Left ventricle myocardium inferior (tissue), 1 donor: ENCODE measurements at places on chromosomes 3 and 15. TPM values are rescaled to one million over a fixed set of nuclear protein-coding genes. Genes with fewer than 3 reads are reported as not detected.
A peak's percentile ranks its signal among the peaks of the same experiment; 100 is the strongest.

Gene CCDC191
- total RNA-seq: 0.77 TPM

Gene EIF1B
- 416 TPM for total RNA-seq

Gene KY
- 12.1 TPM for total RNA-seq

Gene PDHB
- 195 TPM for total RNA-seq

Gene PHLDB2
- total RNA-seq: 89.3 TPM

Gene CHRNB4
- total RNA-seq: not detected

GRCh38 chr15:62781081-62781497 lies 261.5 kb upstream of the TPM1 start:
- no peak for DNase-seq

GRCh38 chr3:109643590-109643989 lies 306.2 kb upstream of the DPPA4 start:
- DNase-seq: no peak

DNA sequence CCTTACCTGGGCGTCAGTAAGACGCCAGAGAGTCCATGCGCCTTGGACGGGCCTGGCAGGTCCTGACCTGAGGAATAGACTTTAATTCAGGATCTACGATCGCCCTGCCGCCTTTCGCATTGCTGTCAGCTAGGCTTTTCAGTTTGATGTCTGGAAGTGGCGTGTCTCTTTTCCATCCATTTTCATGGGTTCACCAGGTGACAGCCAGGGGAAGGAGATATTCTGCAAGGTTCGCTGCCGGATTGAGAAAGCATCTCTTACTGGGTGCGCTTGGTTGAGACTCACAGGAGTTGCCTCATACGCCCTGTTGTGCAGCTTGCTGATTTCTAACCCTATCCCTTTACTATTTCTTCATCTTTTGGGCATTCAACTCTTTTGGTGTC lies 7.4 kb downstream of the EPHA3 start:
- no peak for DNase-seq

DNA sequence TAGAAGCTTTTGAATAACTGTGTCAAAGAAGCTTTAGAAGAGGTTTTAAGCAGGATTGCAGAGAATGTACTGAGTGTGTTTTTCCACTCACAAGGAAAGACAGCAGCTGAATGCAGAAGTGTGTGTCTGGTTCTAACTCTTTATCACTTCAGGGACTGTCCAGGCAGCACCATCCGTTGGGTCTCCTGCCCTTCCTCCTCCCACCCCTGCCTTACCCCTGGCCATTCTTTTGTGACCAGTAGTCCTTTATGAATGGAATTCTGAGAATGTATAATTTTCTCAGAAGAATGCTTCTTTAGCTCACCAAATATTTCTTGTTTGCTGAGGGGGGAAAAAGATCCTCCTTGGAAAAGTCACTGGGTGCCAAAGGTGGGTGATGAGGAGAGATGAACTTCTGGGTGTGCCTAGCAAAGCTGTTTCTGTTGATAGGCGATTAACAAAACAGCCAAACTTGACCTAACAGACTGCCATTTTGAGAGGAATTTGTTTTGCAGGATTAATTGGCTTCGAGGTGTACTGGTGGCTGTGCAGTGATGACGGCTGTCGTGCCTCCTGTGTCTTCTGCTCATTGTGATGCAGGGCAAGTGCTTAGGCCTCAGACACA lies 70.9 kb downstream of the IGF1R start:
- DNase-seq: no peak

DNA sequence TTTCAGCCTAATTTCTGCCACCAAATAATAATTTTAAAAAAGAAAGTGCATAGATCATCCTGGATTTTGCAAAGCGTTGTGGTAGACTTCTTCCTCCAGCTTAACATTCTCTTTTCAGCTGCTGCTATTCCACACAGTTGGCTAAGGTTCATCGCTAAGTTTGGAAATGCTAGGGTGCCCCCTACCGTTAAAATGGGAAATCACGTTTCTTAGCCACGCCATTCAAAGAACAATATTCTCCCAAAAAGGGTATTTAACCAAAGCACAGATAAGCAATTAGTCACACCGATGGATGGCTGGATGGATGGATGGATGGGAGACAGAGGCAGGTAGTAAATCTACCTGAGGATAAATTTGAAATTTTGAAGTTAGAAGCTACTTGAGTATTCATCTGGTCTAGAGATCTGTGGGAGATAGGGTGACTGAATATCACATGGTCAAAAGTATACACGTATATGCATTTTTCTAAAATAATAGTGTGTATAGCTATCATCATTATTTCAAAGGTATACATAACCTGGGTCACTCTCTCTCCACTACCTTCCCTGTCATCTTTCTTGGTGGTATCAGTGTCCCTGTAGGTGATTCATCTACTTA lies 67.2 kb downstream of the EFHB start:
- no peak for DNase-seq

GRCh38 chr3:11476735-11477144 lies 167.0 kb downstream of the VGLL4 start:
- DNase-seq: no peak

- DNase-seq: no peak
Observed at GRCh38 chr15:40958723-40959122, 5.5 kb downstream of the CHAC1 start.

DNA sequence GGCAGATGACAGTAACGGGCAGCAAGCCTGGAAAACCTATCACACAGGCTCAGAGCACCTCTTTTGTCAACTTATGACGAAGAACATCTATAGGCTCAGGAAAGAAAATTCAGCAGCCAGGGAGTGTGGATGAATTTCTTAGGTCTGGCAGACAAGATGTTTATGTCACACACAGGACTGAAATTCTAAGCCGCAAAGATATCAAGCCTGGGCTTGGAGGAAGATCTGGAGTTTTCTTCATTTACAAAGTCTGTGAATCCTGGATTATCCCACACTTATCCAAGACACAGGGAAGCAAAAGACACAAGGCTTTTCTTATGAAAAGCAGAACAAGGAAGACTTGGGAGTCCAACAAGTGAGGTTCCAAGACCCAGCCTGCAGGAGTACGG lies 23.4 kb upstream of the CHCHD6 start:
- no peak for DNase-seq

DNA sequence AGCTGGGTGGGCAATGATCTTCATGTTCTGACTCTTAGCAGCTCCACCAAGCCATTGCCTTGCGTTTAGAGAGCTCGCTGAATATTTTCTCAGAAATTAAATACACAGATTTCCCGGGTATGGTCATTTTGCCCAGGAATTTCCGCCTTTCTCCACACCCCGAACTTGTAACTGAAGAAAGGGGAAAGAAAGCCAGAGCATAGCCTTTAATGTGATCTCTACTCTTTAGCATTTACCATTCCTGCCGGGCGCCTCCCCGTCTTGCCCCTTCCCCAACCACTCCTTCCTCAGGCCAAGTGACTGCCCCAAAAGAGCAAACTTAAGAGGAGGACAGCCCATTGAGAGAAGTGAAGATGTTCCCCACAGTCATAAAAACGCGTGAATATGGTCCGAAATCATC lies 53.1 kb downstream of the LMCD1 start:
- no peak for DNase-seq

- no peak for DNase-seq
Observed at GRCh38 chr3:104388619-104389018, 978.1 kb upstream of the ALCAM start.

DNA sequence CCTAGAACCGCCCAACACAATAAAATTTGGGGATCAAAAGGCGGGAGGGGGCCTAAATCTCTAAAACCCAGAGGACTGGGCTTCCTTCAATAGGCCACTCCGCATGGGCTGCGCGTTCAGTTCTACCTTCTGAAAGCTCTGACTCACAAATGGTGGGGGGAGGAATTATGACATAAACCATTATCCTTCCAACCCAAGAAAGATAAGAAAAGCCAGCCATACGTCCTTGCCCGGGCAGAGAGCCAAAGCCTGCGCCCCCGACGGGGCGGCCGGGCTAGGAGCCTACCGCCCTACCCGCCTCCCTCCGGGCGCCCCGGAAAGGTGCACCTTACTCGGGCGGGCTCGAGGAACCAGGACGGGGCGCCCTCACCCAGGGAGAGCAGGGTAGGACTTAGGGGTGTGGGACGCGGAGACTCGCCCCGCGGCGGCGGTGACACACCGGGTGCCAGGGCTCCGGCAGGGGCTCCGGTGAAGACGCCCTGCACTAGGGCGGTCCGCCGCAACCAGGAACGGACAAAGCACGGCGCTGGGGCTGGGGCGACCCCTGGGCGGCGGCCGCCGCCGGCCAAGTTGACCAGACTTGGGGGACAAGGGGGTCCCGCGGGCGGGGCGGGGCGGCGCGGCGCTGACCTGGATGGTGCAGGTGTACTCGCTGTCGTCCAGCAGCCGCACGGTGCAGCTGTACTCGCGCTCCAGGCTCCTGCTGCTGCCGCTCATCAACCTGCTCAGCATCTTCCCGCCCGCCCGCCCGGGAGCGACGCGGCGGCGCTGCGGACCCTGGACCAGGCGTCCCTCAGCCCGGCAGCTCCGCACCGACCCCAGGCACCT lies 534 bp downstream of the FRMD5 start:
- DNase-seq: peak; percentile 18

DNA sequence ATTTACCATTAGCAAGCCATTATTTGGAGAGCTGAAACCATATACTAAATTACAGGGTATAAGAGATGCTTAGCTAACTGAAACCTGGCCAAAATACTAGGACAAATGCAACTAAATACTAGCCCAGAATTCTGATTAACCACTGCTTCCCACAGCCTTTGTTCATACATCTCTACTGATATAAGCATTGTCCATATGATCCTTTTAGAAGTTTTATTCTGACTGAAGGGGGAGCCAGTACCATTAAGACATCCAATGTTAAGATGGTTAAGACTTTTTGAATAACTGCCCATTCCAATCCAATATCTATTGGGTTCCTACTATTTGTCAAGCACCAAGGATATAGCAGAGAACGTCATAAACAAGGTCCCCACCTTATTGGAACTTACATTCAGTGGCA lies 421.3 kb downstream of the FOXP1 start:
- DNase-seq: no peak
